Kidney (tissue), 22 donors: ENCODE measurements at places on chromosomes 12 and 14. TPM values are rescaled to one million over a fixed set of nuclear protein-coding genes. Genes with fewer than 3 reads are reported as not detected.

DNA sequence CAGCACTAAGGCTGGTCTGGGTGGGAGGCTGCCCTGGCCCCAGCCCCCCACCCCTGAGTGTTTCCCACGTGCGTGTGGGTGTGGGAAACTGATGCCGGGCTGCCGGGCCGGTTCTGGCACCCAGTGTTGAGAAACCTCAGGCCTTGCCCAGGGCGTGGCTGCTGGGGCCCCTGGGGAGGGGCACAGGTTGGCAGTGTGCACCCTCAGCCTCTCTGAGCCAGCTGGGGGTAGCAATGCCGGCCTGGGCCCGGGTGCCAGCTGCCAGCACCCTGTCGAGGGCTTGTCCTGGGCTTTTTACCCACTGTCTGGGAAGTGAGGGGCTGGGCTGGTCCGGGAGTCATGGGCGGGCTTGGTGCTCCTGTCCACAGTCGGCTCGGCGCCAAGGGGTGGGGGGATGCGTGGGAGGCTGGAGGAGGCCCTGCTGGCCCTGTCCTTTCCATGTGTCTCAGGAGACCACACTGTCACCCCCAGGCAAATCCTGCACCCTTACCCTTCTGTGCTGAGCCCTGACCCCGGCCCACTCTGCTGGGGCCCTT lies 15.7 kb downstream of the ASPG start:
- no peak overlapping the region for H3K27ac ChIP-seq
- H3K4me1 ChIP-seq: no peaks in the 10 kb centered on the region
- no peak for DNase-seq
- no peaks in the 10 kb centered on the region for H3K27me3 ChIP-seq
- H3K36me3 ChIP-seq: no peaks in the 10 kb centered on the region
- H3K4me3 ChIP-seq: no peak overlapping the region

DNA sequence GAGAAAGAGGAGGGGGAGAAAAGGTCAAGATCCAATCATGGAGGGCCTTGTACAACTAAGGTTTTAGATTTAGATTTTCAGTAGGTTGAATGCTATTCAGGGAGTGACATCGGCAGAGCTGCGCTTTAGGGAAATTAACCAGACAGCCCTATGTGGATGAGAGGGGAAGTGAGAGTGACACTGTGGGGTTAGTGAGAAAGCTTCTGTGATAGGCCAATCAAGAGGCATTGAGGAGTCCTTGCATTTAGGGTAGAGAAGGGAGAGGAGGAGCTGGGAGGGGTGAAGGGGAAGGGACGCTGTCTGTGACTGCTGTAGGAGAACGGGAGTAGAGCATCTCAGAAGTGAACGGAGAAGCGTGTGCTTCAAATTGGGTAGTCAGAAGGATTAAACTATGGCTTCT lies 3.4 kb downstream of the HSD17B6 start:
- H3K27me3 ChIP-seq: no peaks in the 10 kb centered on the region
- H3K27ac ChIP-seq: no peak overlapping the region
- no peaks in the 10 kb centered on the region for H3K36me3 ChIP-seq
- H3K4me3 ChIP-seq: no peak overlapping the region

PLEKHG7 gene
- polyA plus RNA-seq: 0.45 TPM

GPRC5D gene
- polyA plus RNA-seq: not detected

CYP46A1 gene
- polyA plus RNA-seq: 2.5 TPM

GLIPR1 gene
- 2.3 TPM for polyA plus RNA-seq

GALNT6 gene
- 2.1 TPM for polyA plus RNA-seq
